Stimulated activated CD4-positive, alpha-beta T cell treated with anti-CD3 and anti-CD28 coated beads, Interleukin-12 subunit alpha, Interleukin-12 subunit beta, amount 100 ng/mL, for 4 hours (primary cell): ENCODE measurements at places on chromosomes 3 and 15.

DNA sequence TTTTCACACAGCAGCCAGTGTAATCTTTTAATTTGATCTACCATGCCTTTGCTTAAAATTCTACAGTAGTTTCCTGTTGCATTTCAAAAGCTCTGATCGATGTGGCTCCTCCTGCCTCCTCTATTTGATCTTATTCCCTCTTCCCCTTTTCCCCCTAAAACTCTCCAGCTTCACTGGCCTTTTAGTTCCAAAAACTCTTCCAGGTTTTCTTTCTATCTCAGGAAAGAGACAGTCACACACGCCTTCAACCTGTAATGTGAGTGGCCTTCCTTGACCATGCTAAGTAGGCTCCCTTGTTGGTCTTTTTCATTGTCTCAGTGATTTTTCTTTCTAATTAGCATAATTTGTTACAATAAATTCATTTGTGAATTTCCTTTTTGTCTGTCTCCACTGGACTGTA, 985 bp downstream of the TEX9 start:
- no peak for DNase-seq

GRCh38 chr15:82854554-82854953, 45.1 kb downstream of the WHAMM start:
- DNase-seq = no peak

- no peak for DNase-seq
Observed at GRCh38 chr3:62090066-62090465, 283.3 kb downstream of the FEZF2 start.

GRCh38 chr3:186152361-186152798, 43.5 kb upstream of the ETV5 start:
- DNase-seq = no peak

DNA sequence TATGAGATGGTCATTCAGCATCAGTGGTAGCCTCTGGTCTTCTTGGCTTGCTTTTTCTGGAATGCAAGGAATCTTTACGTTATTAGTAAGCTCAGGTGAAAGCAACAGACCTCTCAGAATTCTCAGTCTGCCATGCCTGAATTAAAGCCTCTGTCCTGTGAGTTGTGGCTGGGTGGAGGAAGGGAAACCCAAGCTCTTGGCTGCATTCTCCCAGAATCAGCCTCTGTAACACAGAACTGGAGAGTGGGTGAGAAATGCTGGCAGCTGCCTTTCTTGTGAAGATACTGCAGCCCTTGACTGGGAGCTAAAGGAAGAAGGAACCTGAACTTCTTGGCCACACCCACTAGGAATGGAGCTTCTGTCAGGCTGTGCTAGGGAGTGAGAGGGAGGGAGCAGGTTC, 505.8 kb downstream of the EPHA3 start:
- no peak for DNase-seq

- DNase-seq = no peak
Observed at GRCh38 chr3:177740254-177740653, 543.0 kb upstream of the TBL1XR1 start.

DNA sequence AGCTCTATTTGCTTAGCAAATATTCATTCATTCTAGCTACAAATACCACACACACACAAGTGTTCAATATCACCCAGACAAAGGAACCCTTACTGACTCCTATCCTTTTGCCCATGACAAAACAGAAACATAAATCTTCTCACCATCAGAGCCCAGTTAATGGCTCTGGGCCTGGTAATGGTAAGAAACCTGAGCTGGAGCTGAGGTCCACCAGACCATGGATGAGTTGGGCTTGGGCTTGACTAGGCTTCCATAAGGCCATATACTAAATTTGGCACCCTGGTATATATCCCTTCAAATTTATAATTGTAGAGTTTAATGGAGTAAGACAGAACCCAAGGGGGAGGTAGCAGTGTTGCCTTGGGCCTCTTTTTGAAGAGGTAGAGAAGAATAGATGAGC, 29.4 kb downstream of the GPR176 start:
- DNase-seq = no peak

DNA sequence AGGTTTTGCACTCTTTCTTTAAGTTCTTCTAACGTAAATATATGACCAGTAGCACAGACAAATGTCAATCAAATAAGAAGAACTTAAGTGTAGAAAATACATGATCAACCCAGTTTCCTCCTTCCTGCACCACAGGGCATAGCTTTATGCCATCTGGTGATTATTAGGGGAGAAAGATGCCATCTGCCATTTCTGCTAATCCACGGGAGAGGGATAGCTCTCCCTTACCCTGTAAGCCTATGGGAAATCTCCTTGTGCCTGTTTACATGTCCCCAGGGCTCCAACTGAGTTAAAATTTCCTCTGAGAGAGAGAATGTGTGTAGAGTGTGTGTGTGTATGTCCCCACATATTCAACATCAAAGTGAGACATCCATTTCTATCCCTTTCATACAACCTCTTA, 135.9 kb downstream of the RSL24D1 start:
- no peak for DNase-seq

- no peak for DNase-seq
Observed at GRCh38 chr3:137061186-137061585, 103.4 kb downstream of the IL20RB start.

DNA sequence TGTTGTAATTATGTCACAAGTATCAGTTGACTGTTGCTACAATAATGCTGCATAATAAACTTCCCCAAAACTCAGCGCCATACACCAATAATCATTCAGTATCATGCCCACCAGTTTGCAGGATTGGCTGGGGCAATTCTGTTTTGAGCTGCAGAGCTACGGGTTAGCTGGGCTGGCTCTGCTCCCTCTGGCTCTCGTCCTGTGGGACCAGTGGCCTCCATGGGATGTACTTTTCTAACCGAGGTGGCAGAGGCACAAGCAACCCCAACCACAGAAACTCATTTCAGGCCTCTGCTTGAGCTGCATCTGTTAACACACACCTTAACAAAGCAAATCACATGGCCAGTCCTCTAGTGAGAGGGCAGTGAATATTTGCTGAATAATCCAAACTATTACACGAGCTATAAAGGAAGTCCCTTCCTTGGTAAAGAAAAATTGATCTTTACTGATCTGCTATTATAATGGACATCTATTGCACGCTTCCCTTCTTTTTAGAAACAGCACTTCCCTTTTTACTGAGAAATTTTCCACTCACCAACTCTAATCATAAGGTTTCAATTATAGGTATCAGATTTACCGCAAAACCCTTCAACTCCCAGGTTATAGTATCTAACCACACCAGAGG, 10.9 kb upstream of the BCL2A1 start:
- no peak for DNase-seq

DNA sequence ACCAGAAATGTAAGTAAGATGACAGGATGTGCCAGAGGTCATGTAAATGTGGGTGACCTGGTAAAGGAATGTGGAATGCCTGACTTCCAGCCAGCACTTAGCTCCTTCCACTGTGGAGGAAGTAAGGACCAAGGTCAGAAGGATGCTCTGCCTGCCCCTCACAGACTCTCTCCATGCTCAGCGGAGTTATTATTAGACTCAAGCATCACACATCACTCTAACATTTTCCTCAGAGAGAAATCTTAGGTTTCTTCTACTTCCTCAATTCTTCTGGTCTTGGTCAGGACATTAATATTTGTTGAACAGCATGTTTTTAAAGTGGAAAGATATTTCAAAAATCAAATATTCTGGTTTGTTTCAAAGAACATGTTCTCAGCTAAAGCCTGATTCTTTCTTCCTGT, 231.4 kb upstream of the WNT5A start:
- no peak for DNase-seq
